ENCODE measurements at places on chromosomes 6 and 20.

- no peak for DNase-seq
These were observed 25.3 kb downstream of the RIPOR2 start for GRCh38 chr6:24910331-24910960.

DNA sequence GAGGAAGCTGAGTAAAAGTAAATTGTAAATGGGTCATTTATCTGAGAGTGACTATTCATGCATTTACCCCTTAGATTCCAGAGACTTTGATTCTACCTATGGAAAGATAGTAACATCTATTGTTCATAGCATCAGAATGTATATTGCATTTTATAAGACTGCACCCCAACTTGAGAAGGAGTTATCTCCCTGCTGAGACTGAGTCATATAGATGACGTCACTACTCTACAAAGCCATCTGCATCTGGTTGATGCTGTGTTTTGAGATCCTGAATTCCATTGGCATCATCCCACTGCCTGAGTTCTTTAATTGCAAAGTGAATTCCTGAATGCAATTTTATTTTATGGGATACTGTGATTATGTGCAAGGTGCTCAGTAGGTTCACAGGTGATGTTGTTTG is 444.0 kb upstream of the SLC35B3 start:
- DNase-seq, result no peak

DNA sequence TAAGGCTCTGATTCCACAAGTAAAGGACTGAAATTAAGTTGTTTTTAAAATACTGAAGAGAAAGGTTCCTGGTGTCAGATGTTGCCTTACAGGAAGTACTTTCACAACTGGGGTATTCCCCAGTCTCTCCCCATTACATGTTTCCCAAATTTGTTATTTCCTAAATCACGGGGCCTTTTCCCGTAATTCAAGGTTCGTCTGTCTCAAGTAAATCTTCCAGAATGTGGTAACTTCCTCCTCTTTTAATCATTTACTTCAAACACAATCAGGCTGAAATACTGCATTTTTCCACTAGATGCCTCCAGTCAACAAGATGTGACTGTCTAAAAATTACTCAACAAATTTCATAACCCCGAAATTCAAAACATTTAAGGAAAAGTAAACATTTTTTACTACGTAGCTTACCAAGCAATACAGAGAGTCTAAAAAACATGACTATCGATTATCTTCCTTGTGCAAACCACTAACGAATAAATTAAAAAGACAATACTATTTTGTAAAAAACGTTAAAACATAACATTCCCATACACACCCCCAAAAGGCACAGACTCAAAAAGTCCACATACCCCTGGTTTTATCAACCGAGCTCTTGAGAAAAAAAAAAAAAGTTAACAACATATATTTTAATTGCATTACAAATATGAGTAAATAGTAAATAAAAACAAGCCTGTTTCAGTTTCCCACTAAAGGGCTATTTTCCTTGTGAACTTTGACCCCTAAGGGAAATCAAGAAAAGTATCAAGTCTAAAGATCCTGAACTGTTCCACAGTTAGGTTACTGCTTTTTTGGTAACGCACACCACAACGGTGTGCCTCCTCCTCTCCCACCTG is 1.7 kb downstream of the SOD2 start:
- DNase-seq, result no peak

GRCh38 chr6:133757335-133757734 is 131.6 kb upstream of the TCF21 start:
- DNase-seq, result no peak

GRCh38 chr20:57310821-57311514 is 18.6 kb upstream of the SPO11 start:
- no peak for DNase-seq

GRCh38 chr20:36319356-36320260 is 13.5 kb downstream of the DLGAP4 start:
- no peak for DNase-seq

DNA sequence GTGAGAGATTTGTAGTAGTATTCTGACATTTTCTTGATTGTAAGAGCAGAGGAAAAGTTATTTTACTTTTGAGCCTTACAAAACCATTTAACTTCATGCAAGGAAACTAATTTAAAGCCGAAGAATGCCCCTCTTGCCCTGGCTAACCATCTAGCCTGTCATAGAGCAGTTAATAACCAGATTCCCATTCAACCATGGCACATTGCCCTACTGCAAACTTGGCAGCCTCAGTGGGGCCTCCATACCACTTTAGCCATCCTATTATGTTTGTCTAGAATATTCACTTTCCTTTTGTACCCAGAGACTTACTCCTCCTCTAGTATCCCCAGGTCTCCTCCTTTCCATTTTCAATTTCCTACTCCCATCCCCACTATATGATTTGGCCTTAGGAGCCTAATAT is 230.9 kb downstream of the TBC1D7 start:
- no peak for DNase-seq

DNA sequence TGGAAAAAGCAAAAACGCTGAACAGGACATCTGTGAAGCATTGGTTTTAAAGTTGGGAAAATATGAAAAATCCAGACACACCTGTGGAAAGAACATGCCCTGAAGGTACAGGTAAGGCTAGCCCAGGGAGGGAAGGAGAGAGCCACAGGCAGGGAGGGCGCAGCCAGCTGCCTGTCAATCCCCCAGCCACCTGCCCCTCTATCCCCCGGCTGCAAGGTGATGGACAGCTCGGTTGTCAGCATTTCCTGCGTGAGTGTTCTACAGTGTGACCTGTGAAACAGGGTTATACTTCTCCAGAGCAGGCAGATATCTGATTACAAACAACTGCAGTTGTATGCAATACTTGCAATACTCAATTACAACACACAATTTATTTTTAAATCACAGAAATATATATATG is 358.1 kb downstream of the SMOC2 start:
- DNase-seq, result no peak

DNA sequence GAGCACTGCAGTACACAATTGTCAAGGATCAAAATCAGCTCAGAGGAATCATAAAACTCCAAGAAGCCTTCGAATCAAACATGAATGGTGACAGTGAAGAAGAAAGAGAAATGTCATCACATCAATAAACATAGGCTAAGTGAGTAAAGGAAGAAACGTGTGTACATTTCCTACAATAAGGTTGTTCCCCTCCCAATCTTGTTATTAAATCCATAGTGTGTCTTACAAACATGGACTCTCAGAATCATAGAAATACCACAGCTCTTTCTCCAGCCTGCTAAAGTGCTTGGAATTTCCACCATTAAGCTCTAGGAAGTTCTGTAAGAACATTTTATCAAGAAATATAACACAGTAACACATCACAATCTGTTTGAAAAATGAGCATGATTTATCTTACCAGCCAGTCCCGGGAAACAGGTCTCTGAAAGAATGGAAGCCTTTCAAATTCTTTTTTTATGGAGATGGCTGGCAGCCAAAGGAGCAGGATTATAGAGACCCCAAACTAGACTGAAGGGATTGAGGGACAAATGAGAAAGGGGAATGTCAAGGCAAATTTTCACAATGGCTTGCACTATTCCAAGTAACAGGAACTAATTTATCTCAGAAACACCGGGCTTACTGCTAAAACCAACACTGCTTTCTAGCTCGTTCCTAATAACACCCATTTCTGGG is 4.5 kb upstream of the TNFAIP3 start:
- DNase-seq, result no peak

- no peak for DNase-seq
These were observed 9.8 kb downstream of the FOXA2 start for GRCh38 chr20:22574545-22575086.

- DNase-seq, result peak; percentile 11
These were observed 155.8 kb downstream of the MBOAT1 start for GRCh38 chr6:20056350-20056992.

DNA sequence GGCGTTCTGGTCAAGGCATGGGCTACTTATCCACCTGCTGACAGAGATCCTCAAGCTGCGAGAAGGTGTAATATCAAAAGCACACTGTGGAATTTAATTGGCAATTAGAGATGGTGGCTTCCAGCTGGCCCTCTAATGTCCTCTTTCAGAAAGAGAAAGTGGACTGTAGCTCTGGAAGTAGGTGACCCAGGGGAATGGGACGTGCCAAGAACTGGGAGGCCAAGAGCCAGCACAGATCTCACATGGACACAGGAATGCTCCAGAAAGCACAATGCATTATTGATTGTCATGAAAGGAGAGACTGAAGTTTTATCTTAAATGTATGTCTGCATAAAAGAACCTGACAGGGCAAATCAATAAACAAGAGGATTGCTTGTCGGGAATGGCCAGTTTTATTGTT is 198.6 kb upstream of the CDH4 start:
- DNase-seq, result no peak

DNA sequence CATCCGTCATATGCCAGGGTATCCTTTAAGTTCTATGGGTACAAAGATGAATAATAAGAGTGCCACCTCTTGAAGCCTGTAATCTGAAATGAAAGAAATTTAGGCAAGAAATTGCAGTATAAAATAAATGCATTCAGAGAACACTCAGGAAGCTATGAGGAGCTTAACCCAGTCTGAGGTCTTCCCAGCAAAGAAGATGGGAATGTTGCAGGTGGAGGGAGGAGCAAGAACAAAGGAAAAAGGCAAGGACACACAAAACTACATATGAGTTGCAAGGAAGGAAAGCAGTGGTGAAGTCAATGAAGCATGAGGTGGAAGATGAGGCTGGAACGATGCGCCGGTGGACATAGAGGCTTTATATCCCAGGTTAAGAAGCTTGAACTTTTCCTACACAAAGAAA is 67.0 kb upstream of the DST start:
- DNase-seq, result no peak

GRCh38 chr6:971981-972640 is 279.2 kb upstream of the EXOC2 start:
- DNase-seq, result no peak

DNA sequence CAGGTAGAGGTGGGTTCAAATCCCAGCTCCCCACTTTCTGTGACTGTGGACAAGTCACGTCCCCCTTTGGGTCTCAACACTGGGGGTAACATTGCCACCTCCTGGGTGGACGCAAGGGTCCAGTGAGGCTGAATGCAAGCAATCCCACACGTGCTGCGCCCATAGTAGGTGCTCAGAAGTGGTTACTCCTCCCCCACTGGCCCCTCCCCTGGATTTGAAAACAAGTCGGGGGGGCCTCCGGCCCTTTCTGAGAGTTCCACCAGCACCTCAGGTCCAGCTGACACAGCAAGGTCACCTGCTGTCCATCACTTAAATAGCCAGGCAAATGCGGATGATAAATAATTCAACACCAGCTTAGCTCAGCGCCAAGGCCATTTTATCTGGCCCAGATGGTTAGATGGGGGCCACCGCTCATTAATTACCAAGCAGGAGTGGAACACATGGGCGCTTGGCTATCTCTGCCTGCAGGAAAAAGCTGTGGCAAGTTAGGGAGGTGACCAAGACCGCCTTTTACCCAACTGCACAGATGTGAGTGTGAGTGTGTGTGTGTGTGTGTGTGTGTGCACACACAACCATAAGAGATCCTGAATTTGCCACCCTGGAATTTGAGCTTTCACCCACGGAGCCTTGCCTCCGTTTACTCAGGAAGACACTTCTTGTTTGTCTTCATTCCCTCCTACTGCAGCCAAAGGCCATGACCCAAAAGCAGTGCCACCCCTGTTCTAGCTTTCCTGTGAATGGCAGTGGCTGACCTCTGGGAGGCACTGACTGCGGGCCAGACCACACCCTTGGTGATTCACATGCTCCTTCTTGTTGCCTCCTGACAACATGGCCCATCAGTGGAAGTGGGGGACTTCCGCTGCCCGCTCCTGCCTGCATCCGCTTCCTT is 34.7 kb upstream of the KCNB1 start:
- DNase-seq, result no peak

DNA sequence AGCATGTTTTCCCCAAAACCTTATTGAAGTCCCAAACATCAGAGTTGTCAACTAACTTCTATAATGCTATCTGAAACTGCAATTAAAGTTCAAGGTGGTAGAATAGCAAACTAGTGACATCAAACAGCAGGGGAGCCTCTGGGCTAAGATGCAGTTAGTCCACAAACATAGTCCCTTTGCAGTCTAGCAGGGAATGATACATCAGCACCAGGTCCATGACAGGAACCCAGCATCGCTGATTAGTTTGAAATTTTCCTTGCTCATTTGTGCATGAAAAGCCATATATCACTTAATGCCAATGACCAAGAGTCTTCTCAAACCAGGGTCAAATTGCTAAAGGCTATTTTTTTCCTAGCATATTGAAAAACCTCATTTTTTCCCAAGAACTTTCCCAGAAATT is 145.3 kb downstream of the HIVEP2 start:
- no peak for DNase-seq

DNA sequence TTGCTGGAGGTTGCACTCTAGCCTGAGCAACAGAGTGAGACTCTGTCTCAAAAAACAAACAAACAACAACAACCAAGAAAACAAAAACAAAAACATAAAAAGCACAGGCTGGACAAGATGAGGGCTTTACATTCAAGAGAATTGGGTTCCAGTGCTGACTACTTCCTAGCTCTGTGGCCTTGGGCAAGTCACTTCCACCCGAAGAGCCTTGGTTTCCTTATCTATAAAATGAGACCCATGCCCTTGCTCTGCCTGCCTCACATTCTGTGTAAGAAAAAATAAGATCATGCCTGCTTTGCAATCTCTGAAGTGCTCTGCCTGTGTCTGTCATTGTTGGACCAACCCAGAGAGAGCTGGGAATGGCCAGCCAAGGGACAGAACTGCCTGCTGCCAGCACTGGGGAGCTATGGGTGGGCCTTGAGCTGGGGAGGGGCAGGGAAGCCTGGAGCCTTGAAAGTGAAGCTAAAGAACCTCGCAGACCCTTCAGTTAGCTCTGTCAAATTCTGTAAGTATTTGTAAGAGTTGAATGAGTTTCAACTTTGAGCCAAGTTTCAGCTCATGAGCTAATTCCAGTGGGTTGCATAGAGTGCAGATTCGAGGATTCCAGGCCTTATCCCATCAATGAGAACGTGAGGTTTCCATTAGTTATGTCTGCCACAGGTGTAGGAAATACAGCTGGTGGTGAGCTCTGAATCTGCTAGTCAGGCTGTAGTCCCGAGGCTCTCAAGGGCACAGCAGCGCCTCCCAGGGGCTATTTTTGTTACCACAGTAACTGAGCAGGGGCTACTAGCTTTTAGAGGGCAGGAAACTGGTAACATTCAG is 93.2 kb downstream of the DLGAP4 start:
- DNase-seq, result peak; percentile 20

DNA sequence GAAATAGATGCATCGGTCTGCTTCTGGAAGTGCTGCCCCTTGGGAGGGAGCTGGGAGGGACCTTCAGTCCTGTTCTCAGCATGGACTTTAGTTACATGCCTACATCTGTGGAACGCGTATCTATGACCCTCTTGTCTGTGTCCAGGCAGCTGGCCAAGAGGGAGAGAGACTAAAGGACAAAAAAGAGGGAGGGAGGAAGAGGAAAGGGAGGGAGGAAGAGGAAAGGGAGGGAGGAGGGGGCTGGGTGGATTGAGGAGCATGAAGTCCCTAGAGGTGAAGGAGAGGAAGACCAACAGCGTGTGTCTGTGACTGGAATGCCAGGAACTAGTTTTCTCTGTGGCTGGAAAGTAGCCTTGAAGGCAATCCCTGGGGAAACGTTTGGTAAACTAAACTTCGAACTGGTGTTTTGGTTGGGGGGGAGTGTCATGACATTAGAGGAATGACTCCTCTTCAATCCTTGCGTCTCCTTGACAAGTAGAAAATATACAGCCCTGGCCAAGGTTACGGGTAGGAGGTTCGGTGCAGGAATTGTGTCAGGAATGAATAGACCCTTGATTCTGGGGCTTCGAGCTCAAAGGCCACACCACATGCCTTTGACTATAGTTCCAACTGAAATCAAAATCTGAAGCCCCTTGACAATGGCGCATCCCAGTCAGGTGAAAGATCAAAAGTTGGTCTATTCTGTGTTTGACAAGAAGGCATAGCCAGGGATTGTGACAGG is 52.0 kb upstream of the PLEKHG1 start:
- DNase-seq, result no peak

Measured in stimulated activated CD4-positive, alpha-beta T cell treated with anti-CD3 and anti-CD28 coated beads, Interleukin-12 subunit alpha, Interleukin-12 subunit beta, amount 100 ng/mL, for 48 hours (primary cell).